ENCODE measurements at places on chromosomes 2 and 18. TPM values are rescaled to one million over a fixed set of nuclear protein-coding genes. Genes with fewer than 3 reads are reported as not detected.

The CHRND gene
- not detected for total RNA-seq

The RGPD4 gene
- total RNA-seq: not detected

The GULP1 gene
- under 0.01 TPM for total RNA-seq

The CROCC2 gene
- total RNA-seq: not detected
